CD4-positive, alpha-beta T cell treated with Interleukin-2 at 100 ng/mL for 4 hours (primary cell): ENCODE measurements at places on chromosomes 7 and 10.

GRCh38 chr10:109430799-109431198, 492.5 kb downstream of the XPNPEP1 start:
- no peak for DNase-seq

DNA sequence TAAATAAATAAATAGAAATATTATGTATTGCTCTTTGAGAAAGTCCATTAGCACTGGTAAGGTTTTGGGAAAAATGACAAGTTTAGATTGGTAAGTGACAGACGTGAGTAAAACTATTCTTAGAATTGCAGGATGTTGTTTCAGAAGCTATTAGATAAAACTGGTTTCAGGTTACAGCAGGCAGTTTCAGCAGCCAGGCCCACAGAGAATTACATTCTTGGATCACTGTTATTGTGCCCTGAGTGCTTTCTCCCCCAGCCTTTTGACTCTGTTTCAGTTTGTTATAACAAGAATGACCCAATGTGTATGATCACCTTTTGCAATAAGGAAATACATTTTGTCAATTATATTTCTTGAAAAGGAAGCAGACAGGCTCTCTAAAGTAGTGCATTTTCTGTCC, 86.5 kb downstream of the DKK1 start:
- DNase-seq = no peak

DNA sequence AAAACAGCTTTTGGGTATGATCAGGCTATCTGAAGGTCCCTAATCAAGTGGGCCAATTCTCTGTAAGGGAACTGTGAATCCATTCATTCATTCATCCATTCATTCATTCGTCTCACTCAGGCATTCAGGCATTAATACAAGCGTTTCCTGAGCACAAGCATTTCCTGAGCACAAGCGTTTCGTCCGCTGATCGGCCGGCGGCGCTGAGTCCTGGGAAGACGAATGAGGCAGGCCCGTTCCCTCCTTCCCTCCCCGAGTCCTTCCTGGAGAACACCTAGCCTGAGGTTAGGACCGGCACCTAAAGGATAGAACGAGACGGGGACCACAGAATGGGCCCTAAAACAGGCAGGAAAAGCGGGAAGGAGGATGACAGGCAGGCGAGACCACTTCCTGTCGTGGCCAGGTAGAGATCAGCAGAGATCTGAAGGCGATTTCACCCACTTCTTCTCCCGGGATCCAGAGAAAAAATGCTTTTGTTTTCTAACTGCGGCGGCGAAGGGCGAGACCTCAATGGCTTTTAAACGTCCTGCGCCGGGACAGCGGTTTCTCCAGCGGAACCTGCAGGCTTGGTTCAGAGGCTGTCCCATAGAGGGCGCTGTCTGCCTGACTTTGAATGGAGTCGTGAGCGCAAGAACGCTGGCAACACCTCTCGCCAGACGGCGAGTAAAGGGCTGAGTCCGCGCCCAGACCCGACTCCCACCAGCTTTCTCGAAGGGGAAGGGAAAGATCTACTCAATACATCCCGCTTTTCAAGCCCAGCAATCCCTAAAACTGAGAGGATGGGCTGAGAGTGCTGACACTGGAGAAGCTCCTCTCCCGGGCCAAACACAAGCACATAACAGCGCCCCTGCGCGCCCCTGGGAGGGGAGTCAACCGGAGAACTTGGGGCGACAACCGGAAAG, 2.9 kb upstream of the HMX3 start:
- DNase-seq = peak; percentile 86

DNA sequence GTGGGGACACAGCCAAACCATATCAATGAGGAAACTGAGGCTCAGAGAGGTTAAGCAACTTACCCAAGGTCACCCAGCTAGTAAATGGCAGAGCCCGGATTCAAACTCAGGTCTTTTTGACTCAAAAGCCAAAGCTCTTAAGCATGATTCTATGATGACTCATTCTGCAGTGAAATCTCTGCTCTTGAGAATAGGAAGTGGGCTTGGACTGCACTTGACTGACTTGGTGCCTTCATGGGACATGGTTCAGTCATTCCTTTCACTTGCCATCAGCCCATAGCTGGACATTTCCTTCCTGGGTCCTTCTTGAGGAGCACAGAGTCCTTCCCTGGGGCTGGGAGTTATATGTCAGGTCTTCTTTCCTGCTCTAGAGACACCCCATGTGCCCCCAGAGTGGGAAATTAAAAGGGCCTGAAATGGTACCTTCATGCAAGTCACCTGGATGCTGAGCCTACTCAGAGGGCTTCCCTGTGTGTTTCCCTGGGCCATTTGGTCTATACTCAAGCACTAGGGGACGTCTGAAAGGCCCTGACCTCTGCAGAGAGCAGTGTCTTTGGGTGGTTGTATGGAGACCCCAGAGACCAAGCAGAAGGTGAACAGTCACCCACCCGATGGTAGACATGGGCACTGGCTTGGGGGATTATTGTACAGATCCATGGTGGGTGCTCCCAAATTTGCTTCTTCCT, 62.4 kb upstream of the SDK1 start:
- no peak for DNase-seq

DNA sequence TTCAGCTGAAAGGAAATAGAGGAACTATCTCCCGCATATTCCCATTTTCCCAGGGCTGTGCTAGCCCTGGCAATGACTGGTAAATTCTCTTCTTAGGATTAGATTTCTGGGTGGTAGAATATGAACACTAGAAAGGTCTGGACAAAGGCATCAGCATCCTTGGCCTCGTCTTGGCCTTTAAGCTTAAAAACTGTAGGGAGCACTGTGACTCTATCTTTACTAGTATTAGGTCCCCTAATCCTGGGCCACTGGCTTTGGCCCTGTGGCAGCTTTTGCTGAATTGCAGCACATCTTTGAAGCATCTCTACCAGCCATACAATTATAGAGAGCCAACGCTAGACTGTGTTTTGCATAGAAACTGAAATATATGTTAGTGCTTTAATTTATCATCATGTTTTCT, 41.5 kb upstream of the EBLN1 start:
- peak; percentile 32 for DNase-seq

GRCh38 chr7:127598318-127598717, 4.8 kb downstream of the FSCN3 start:
- DNase-seq = no peak
